ENCODE measurements at places on chromosomes 16 and 17.
A peak's percentile ranks its signal among the peaks of the same experiment; 100 is the strongest.

DNA sequence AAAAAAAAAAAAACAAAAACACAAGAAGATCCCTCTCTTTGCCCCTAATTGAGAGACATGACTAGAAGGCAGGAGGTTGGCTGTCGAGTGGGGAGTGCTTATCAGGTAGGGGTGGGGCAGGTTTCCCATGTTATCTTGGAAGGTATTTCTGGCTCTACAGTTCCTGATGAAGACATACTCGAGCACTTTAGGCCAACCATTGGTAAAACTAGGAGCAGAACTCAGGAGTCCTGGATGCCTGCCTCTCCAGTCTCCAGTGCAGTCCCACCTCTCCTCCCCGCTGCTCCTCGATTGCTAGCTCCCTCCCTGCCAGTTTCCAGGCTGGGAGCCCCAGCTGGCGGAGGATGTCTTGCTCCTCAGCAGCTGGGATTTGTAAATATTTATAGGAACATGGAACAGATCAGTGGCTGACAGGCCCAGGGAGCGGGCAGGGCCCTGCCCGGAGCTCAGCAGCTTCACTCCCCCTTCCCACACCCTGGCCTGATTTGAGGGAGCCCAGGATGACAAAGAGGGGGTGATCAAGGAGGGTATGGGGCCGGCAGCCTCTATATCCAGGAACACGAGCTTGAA is 11.4 kb upstream of the C1QL1 start:
- DNase-seq: no peak

GRCh38 chr17:69919789-69920188 is 155.2 kb upstream of the KCNJ16 start:
- no peak for DNase-seq

- DNase-seq: no peak
Observed at GRCh38 chr16:79069633-79070032, 530.9 kb downstream of the MAF start.

GRCh38 chr17:64236827-64237403 is 26.1 kb downstream of the TEX2 start:
- no peak for DNase-seq

GRCh38 chr17:74165797-74166365 is 37.6 kb upstream of the RPL38 start:
- DNase-seq: no peak

GRCh38 chr17:327296-327695 is 25.3 kb downstream of the RPH3AL start:
- no peak for DNase-seq

GRCh38 chr16:14337303-14338191 is 266.4 kb downstream of the MRTFB start:
- no peak for DNase-seq

- peak; percentile 79 for DNase-seq
Observed at GRCh38 chr17:43398724-43399595, at the start of gene ARL4D. TSS of gene ARL4D (plus strand) at chr17:43398993. CDS start at chr17:43399733, 740 bp downstream.

DNA sequence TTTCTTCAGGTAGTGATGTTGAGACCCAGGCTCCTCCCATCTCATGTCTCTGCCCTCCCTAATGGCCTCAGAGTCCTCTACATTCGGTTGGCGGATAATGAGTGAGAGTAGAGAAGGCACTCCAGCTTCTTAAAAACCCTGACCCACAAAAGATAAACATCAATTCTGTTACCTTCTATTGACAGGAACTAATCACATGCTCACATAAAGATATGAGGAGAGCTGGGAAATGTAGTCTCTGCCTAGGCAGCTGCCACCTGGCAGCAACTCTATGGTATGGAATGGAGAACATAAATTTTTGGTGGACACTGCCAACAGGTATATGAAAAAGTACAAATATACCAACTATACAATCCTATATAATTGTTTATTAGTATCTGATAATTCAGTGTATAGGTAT is 110.7 kb upstream of the HLF start:
- no peak for DNase-seq

DNA sequence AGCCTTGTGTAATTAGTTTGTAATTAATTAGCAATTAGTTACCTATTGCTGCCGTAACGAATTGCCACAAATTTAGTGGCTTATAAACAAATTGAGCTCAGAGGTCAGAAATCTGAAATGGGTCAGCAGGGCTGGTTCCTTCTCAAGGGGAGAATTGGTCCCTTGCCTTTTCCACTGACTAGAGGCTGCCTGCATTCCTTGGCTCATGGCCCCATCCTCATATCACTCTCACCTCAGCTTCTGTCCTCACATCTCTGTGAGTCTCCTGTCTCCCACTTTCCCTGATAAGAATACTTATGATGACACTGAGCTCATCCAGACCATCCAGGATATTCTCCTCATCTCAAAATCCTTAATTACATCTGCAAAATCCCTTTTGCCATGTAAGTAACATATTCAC is 31.0 kb upstream of the NGFR start:
- no peak for DNase-seq

GRCh38 chr16:77271532-77272426 is 72.6 kb downstream of the SYCE1L start:
- no peak for DNase-seq

GRCh38 chr17:29683481-29683880 is 60.8 kb upstream of the CORO6 start:
- no peak for DNase-seq

DNA sequence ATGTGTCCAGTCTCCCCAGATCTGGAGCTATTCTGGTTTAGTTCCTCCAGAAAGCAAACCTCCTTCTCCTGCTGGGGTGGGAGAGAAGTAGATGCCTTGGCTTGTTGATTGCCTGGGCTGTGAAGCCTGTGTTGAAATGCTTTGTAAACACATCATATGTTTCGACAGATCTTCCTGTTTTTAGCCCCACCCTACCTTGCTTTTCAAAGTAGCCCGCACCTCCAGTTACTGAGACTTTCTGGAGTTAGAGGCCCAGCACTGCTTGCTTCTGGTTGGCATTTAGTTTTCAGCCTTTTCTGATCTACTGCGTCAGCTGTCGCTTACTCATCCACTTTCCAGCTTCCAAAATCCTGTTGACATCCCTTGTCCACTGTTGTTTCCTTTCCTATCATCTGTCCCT is 17.9 kb upstream of the NDEL1 start:
- no peak for DNase-seq

- DNase-seq: no peak
Observed at GRCh38 chr16:70577256-70577698, 53.7 kb downstream of the SF3B3 start.

DNA sequence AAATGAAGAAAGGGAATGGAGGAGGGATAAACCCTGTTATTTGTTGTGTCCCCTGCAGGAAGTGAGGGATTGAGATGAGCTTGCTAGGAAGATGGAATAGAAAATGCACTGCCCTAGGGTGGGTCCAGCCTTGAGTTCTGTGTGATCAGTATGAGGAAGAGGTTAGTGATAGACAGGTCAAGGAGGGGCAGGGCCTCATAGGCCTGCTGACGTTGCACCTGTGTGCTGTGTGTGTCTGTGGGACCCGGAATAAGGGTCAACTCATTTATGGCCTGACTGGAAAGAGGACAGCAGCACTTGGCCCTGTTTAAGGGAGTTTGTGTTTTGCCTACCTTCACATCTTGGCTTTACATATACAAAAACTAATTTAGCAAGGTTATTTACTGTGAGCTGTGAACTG is 26.3 kb downstream of the DEF8 start:
- no peak for DNase-seq

- no peak for DNase-seq
Observed at GRCh38 chr16:84583995-84584394, 33.9 kb downstream of the COTL1 start.

GRCh38 chr17:80141463-80142165 is 5.3 kb downstream of the EIF4A3 start:
- DNase-seq: no peak

GRCh38 chr17:52209507-52209906 is 51.0 kb upstream of the CA10 start:
- no peak for DNase-seq

- no peak for DNase-seq
Observed at GRCh38 chr17:55134486-55135157, 130.1 kb upstream of the HLF start.

DNA sequence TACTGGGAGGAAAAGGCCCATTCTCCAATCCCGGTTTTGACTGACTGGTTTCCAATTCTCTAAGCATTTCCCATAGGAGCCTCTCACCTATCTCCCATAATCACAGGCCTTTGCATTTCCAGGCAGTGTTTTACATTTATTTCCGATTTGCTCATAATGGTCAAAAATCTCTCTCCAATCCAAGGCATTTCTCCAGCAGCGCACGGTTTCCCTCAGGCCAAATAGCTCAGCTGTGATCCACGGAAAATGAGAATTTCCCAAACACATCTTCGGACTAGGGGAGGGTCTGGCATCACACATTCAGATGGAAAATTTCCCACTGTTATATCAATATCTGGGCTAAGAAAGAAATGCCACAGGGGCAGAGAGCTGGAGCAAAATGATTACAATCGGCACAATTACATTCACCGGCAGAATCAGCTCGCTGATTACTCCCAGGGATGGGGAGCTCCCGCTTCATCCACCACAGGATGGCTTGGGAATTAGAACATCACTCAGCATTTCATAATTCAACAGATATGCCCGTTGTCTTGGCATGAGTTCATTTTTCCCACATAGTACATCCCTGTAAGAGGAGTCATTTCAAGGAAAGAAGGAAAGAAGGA is 6.7 kb downstream of the PIPOX start:
- DNase-seq: no peak

GRCh38 chr16:75048530-75048929 is 49.7 kb downstream of the ZNRF1 start:
- no peak for DNase-seq

GRCh38 chr17:72219137-72219823 is 98.5 kb downstream of the SOX9 start:
- no peak for DNase-seq

DNA sequence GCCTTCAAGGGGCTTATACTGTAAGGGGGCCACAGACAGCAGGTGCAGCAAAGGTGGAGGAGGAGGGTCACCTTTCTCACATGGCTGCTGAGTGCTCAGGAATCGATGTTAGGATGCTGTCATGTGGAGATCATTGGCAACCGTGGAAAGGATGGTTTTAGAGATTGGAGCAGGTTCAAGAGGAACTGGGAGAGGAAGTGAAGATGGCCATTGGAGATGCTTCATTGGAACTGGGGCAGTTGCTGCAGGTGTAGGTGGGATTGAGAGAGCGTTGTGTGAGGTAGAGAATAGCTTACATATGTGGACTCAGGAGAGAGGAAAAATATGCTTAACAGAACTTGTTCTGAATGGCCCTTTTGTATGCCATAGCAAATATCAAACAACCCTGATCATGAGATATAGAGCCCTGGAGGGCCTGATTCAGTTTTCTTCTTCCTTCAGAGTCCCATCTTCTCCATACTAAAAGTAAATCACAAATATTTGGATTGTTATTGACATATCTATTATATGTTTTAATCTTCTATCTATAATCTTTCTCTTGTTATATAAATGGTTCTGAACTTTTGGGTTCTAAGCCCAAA is 40.8 kb downstream of the LDHD start:
- DNase-seq: no peak

DNA sequence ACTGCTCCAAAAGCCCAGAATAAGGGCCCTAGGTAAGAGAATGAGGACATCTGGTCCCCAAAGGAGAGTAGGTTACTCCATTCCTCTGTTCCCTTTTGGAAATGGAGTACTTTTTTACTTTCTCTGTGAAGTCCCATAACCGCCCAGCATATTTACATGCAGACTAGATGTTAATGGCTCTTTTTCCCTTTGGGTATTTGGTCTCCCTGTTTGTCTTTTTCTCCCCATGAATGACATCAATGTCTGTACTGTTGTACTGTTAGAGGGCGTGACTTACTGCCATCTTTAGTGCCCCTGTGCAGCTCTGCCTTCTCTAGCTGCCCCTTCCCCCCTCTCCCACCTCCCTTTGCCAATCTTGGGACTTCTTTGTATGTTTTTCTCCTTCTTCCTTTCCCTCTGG is 19.0 kb downstream of the GPR179 start:
- no peak for DNase-seq

DNA sequence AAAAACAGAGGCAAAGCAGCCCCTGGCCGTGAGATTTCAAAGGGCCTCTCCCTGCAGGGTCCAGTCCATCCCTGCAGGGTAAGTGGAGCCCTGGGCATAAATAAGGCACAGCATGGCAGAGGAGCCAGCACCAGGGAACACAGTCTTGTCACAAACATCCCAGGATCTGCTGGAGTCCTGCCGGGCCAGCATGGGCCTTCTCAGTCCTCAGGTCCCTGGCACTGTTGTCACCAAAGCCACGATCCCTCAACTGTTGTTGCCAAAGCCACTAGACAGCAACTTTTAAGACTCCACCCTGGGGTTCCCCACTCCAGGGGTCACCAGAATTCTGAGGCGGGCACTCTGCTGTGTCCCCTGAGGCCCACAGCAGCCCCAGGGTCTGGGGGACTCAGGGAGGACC is 47.8 kb upstream of the BAHCC1 start:
- DNase-seq: no peak

DNA sequence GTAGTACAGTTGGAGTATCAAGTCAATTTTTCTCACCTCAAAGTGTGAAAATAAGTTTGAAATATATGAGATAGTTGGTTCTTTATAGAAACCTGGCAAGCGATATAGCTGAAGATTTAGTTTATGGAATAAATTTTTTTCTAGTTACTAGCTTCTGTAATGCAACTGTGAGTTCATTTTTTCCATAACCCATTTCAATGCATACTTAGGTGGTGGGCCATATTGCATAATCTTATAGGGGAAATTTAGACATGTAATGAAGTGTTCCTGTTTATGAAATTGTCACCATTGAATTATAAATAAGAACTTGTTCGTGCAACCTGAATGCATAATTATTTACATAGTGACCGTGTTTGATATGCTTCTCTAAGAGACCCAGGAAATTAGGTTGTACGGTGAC is 9.0 kb downstream of the MOSMO start:
- no peak for DNase-seq

DNA sequence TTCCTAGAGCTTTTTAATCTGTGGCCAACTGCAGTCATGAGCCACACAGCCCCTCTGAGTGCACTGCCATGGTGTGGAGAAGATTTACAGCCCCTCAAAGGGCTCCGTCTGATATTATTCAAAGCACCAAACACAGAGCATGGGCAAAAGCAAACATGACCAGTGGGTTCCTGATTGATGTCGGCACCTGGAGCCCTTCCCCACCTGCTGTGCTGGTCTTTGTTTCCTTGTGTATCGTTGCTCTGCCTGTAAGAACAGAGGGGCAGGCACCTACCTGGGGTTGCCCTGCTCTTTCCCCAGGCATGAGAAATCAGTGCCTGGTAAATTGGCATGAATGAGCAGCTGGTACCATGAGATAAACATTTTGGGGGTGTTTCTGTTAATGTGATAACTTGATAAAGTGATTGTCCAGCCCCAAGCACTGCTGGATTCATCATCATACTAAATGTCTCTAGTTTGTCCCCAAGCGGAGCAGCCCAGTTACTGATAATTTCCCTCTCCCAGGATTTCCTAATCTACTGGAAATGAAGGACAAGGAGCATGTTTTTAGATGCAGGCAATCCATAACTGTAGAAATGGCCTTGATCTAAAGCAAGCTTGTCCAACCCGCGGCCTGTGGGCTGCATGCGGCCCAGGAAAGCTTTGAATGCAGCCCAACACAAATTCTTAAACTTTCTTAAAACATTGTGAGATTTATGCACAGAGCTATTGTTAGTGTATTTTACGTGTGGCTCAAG is 5.0 kb upstream of the SPIRE2 start:
- no peak for DNase-seq
